ENCODE measurements at places on chromosomes 4 and X. TPM values are rescaled to one million over a fixed set of nuclear protein-coding genes. Genes with fewer than 3 reads are reported as not detected.

DNA sequence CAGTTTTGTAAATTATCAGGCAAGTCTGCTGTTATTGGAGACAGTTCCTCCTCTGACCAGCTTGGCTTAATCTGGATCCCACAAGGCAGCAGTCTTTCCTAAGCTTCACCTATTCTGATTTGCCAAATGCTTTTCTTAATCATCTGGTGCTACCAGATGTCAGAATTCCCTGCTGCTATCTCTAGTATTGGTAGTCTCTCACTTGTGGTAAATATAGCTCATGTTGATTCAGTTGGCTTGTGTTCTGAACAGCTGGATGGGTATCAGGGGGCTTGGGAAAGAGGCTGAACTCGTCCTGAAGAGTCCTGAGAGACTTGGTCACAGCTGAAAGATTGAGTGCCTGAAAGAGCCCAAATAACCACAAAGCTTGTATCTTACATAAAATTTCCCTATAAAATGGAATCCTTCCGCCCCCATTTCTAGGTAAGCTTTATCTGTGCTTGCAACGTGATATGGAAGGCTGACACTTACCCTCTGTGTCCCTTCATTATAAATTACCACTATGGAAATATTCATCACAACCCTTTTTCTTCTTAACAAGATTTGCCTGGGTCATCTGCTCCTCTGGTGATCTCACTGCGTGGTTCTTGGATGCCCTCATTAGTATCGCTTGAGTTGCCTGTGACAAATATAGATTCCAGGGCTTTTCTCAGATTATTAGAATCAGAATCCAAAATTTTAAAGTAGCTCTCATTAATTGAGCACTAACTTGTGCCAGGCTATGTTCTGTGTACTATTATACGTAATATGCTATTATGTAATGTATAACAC is 104.1 kb upstream of the GPRIN3 start:
- peak; percentile 0 for DNase-seq

DNA sequence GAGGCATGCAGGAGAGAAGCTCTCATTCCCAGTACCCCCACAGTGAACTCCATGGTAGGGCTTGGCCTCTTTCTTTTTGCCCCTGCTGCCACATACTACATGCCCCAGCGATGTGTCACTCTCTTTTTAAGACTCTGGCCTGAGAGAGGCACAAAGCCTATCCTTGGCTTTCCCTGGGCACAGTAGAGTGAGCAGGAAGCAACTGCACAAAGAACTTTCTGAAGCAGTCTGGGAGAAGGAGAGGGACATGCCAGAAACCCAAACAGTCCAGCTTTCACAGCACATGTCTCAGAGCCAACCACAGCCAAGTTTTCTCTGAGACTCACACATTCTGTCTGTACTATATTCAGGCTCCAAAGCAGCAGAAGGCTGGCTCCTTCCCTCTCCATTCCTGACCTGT is 7.9 kb upstream of the NALF2 start:
- no peak for DNase-seq

GRCh38 chr4:182280436-182281111 is 37.4 kb downstream of the TENM3 start:
- peak; percentile 78 for DNase-seq

GRCh38 chrX:46326161-46326560 is 219.1 kb downstream of the ZNF674 start:
- peak; percentile 15 for DNase-seq

DNA sequence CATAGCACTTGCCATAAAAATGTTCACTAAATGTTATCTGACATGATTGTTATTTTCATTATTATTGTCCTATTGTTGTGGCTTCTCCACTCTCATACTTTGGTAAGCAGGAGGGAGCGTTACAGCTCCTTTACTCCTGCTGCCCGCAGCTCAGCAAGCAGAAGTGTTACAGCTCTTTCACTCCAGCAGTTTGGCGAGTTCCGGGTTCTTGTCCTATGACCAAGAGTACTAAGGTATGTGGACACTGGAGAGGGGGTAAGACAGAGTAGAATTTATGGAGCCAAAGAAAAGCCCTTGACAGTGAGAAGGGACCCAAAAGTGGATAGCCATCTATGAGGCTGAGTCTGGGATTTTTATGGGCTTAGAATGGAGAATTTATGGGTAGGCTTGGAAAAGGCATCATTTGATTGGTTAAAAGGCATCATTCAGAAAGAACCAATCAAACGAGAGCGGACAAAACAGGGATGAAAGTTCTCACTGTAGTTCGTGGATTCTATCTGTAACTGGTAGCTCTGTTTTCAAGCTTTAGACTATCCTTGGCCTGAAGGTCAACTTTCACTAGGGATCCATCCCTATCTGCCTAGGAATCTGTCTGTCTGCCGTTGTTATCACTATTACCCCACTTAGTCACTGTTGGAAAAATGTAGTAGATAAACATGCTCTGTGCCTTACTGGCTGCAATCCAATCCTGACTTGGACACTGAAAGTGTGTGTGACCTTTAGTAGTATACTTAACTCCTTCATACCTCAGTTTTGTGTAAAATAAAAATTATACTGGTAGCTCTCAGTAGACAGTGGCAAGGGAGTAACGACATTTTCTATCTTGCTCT is 545.6 kb upstream of the LCORL start:
- no peak for DNase-seq

- peak; percentile 2 for DNase-seq
Observed at GRCh38 chrX:130974323-130974722, 71.3 kb upstream of the ENOX2 start.

DNA sequence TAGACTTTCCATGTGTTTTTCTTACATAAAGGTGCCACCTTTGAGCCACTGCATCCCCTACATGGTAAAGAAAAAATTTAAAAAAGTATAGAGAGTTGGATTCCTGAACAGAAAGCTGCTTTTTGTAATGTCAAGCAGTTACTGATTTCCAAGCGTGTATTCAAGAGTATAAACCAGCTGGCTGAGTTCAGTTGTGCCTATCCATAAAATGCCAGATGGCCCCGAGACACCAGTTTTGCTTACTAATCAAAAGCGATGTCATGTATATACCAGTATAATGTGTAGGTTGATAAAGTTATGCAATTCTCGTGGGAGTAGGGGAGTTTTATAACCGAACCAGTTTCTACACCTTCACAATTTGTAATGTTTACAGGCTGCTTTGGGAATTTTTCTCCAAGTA is 26.2 kb upstream of the PNPLA4 start:
- no peak for DNase-seq

- DNase-seq, result no peak
Observed at GRCh38 chr4:10013722-10014121, 7.6 kb downstream of the SLC2A9 start.

DNA sequence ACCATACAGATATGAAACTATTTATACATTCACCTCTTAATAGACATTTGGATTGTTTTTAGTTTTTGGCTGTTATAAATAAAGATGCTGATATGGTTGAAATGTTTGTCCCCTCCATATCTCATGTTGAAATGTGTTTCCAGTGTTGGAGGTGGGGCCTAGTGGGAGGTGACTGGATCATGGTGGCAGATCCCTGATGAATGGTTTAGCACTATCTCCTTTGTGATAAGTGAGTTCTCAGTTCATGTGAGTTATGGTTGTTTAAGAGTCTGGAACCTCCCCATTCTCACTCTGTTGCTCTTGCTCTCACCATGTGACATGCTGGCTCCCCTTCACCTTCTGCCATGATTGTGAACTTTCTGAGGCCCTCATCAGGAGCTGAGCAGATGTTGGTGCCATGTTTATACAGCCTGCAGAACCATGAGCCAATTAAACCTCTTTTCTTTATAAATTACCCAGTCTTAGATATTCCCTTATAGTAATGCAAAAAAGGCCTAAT is 12.2 kb upstream of the CLGN start:
- no peak for DNase-seq

- DNase-seq, result peak; percentile 15
Observed at GRCh38 chr4:124684301-124684700, 28.2 kb downstream of the ANKRD50 start.

- DNase-seq, result no peak
Observed at GRCh38 chr4:116469582-116469981, 615.8 kb downstream of the TRAM1L1 start.

GRCh38 chr4:176769514-176769913 is 23.2 kb downstream of the VEGFC start:
- DNase-seq, result peak; percentile 99

DNA sequence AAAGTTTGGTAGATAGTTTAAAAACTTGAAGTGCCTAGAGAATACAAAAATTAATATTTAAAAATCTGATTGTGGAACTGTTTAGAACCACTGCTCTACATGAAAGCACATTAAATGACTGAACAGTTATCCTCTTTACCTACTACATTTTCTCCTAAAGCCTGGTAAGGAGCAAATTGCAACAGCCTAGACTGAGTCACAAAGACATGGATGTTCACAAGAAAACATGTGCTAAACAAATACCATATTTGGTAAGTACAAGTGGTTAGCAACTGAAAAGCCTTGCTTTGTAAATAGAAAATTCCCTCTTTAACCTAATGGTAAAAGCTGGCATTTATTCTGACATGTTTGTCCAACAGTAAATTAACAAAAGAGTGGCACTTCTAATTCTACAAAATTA is 203.1 kb downstream of the FBXO8 start:
- DNase-seq, result peak; percentile 9

- DNase-seq, result peak; percentile 73
Observed at GRCh38 chr4:177699365-177700213, 257.4 kb upstream of the AGA start.

GRCh38 chr4:124121461-124121971 is 591.0 kb downstream of the ANKRD50 start:
- peak; percentile 43 for DNase-seq

- peak; percentile 61 for DNase-seq
Observed at GRCh38 chr4:145681956-145682355, 2.0 kb downstream of the C4orf51 start.

DNA sequence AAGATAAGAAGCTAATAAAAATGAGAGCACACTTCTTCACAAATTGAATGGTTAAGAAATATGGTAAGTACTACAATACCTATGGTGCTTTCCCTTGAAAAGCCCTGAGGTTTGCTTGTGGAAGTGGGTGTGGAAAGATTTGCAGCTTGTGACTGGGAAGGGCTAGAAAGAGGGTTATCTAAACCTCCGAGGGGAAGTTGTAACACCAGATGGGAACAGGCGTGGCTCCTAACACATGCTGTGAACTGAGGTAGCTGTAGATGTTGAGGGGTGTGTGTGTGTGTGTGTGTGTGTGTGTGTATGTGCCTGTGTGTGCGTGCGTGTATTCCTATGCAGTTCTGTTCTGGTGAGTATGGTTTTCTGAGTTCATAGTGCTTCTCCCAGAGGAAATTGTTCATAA is 21.5 kb downstream of the FRMPD4 start:
- DNase-seq, result no peak

Gene ART3
- total RNA-seq, result not detected

Gene DCUN1D4
- total RNA-seq, result 37.8 TPM

Gene CXorf38
- 10.0 TPM for total RNA-seq

Gene ABCB7
- 17.5 TPM for total RNA-seq

Gene DNAAF6
- not detected for total RNA-seq

Gene UGT2B7
- total RNA-seq, result not detected

Gene CSAG2
- total RNA-seq, result not detected

Gene RIBC1
- total RNA-seq, result 0.36 TPM

Gene PIM2
- total RNA-seq, result 7.3 TPM

Gene TMEM35A
- total RNA-seq, result 12.8 TPM
